ENCODE measurements at places on chromosomes 12 and 14. TPM values are rescaled to one million over a fixed set of nuclear protein-coding genes. Genes with fewer than 3 reads are reported as not detected.

The AKAP6 gene
- total RNA-seq, result 4.2 TPM

The SLC6A15 gene
- total RNA-seq, result 0.17 TPM

The PPFIA2 gene
- total RNA-seq, result 2.6 TPM

The TBX5 gene
- not detected for total RNA-seq

The OVCH1 gene
- not detected for total RNA-seq

The POTEM gene
- total RNA-seq, result not detected

The SDR9C7 gene
- total RNA-seq, result not detected

The CIPC gene
- 45.7 TPM for total RNA-seq

The ACSS3 gene
- total RNA-seq, result 6.4 TPM

The LTBR gene
- total RNA-seq, result 142 TPM

The AICDA gene
- not detected for total RNA-seq

The CMKLR1 gene
- 10.8 TPM for total RNA-seq

The SIX1 gene
- 0.16 TPM for total RNA-seq

The NAV3 gene
- total RNA-seq, result 2.5 TPM

The C3AR1 gene
- total RNA-seq, result 2.8 TPM

The ZNF26 gene
- 8.1 TPM for total RNA-seq

The BMAL2 gene
- total RNA-seq, result 3.6 TPM

The PELI2 gene
- total RNA-seq, result 33.4 TPM

The NPAS3 gene
- total RNA-seq, result 0.65 TPM

The CBLN3 gene
- total RNA-seq, result 2.6 TPM
